ENCODE measurements at places on chromosomes 7 and 10.

GRCh38 chr10:8817299-8817698 lies 762.8 kb downstream of the GATA3 start:
- H3K27me3 ChIP-seq, result no peaks in the 10 kb centered on the region
- H3K4me3 ChIP-seq, result no peak overlapping the region
- H3K4me1 ChIP-seq, result no peaks in the 10 kb centered on the region

- H3K27ac ChIP-seq, result peak overlapping the region; percentile 74
- H3K27me3 ChIP-seq, result no peaks in the 10 kb centered on the region
- peak; percentile 27 for DNase-seq
- peaks cover 59% of the 10 kb centered on the region for H3K4me1 ChIP-seq
Measured at GRCh38 chr10:35133586-35133985, 6.9 kb downstream of the CREM start.

- H3K36me3 ChIP-seq, result peaks cover 3% of the 10 kb centered on the region
- no peak for DNase-seq
- no peak overlapping the region for H3K27ac ChIP-seq
Measured at GRCh38 chr10:24579448-24579847, 144.2 kb downstream of the ARHGAP21 start.

GRCh38 chr10:86360657-86361056 lies 5.9 kb downstream of the GRID1 start:
- no peak overlapping the region for H3K4me3 ChIP-seq
- peaks cover 15% of the 10 kb centered on the region for H3K4me1 ChIP-seq
- no peak for DNase-seq
- no peak overlapping the region for H3K27ac ChIP-seq
- peaks cover 35% of the 10 kb centered on the region for H3K27me3 ChIP-seq

GRCh38 chr7:66524738-66525137 lies 103.9 kb upstream of the KCTD7 start:
- peaks cover 2% of the 10 kb centered on the region for H3K36me3 ChIP-seq
- H3K4me3 ChIP-seq, result no peak overlapping the region
- no peak overlapping the region for H3K27ac ChIP-seq
- H3K27me3 ChIP-seq, result no peaks in the 10 kb centered on the region
- H3K4me1 ChIP-seq, result no peaks in the 10 kb centered on the region
- no peak for DNase-seq

DNA sequence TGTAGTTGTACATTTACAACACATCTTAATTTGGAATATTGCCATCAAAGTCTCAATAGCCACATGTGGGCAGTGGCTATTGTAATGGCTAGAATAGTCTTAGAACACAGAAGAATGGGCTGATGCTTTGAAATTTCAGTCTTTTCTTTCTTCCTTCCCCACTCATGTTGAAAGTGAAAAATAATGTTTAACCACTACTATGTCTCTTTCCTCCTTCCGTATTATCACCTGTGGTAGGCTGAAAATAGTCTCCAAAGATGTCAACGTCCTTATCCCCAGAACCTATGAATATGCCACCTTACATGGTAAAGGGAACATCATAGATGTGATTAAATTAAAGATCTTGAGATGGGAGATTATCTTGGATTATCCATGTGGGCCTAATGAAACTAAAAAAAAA lies 154.0 kb downstream of the SUGCT start:
- no peak overlapping the region for H3K4me3 ChIP-seq
- no peaks in the 10 kb centered on the region for H3K27me3 ChIP-seq

DNA sequence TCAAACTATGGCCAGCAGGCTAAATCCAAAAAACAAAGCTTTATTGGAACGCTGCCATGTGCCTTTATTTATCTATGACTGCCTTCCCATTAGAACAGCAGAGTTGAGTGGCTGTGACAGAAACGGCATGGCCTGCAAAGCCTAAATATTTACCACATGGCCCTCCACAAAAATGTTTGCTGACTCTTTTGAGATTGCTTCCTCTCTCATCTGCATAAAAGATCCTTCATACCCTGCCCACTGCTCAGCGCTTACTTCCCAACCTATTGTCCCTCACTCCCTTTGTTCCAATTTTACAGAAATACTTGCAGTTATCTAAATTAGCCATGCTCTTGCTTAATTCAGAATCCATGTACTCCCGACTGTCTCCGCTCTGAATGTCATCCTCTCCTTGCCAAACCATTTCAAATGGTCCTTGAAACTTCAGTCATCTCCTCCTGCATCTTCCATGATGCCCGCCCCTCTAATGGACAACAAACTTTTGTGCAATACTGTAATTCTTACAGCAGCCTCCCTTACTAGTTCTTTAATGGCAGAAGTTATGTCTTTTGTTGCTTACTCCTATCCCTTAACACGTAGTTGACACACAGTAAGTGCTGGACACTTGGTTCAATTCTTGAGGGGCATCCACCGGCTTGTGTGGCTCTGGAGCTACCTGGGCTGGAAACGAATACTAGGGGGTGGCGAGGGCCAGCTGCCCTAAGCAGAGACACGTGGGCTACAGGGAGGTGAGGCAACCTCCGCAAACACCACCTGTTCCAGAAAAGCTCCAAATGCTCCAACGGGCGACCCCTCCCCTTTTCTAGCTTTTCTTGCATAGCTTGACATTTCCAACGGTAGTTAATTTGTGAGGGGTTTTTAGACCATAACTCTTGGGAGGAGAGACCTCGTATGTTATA lies 832 bp downstream of the XRCC2 start:
- peak; percentile 22 for DNase-seq
- H3K27me3 ChIP-seq, result no peaks in the 10 kb centered on the region
- peaks cover 9% of the 10 kb centered on the region for H3K36me3 ChIP-seq
- H3K4me3 ChIP-seq, result peak overlapping the region; percentile 90
- H3K27ac ChIP-seq, result no peak overlapping the region
- H3K4me1 ChIP-seq, result peaks cover 11% of the 10 kb centered on the region

GRCh38 chr7:43314379-43315158 lies 202.1 kb downstream of the HECW1 start:
- H3K4me3 ChIP-seq, result no peak overlapping the region
- peak; percentile 60 for DNase-seq
- no peaks in the 10 kb centered on the region for H3K36me3 ChIP-seq
- peaks cover 18% of the 10 kb centered on the region for H3K4me1 ChIP-seq
- no peak overlapping the region for H3K27ac ChIP-seq
- H3K27me3 ChIP-seq, result peaks cover 4% of the 10 kb centered on the region

DNA sequence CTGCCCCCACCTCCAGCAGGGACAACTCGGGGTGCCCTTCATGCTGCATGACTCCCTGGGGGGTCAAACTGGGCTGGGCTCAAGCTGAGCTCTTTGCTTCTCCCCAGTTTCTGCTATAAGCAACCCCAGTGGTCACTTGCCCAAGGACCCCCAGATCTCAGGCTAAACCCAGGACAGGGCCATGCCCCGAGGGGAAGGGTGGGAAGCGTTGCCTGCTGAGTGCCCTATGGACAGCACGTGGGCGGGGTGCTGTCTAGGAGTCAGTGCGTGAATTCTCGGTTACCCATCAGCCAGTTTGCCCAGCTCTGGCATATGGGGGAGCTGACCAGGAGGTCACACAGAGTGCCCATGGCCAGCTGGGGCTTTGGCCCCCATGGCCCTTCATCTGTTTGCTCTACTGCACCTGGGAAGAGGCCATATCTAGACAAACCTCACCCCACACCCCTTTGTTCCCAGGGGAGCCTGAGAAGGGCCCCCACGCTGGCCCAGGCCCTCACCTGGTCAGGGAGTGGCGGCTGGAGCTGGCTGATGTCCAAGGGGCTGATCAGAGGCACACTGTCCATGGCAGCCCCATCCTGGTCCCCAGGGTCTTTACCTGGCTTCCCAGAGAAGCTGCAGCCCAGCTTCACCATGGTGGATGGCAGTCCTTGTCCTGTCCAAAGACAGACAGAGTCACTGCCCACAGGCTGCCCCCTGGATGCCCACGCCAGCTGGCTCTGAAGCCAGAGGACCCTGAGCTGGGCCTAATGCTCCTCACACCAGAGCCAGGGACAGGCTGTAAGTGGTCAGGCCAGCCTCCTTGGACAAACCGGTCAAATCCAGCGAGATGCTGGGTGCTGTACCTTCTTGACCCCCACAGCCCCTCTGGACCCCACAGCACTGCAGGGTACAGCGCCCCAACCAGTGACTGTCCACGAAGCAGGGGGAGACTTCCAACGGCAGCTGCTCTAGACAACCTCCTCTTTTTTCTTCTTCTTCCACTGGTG lies 8.0 kb downstream of the CALY start:
- H3K27ac ChIP-seq, result no peak overlapping the region
- H3K4me3 ChIP-seq, result no peak overlapping the region
- H3K4me1 ChIP-seq, result peaks cover 5% of the 10 kb centered on the region
- H3K36me3 ChIP-seq, result no peaks in the 10 kb centered on the region
- DNase-seq, result no peak

DNA sequence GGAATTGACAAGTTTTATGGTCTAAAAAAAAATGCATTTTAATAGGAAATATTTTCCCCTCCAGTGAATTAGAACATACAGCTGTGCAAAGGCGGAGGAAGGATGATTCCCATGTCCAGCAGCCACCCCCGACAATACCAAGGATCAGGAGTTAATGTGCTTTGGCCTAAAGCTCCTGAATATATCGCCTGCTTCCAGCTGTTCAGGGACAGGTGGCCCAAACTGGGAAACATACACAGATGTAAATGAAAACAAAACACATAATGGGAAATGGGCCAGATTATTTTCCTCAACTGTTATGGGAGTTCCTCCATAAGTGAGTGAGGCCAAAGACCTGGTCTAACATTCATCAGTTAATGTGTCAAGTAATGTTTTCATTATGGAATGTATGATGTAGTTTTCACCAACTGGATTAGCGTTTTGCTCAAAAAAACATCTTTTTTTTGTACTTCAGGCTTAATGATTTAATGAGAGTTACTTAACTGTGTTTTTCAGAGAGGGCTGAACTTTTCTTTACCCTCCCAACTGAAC lies 55.1 kb upstream of the LAMB1 start:
- DNase-seq, result no peak
- H3K36me3 ChIP-seq, result no peaks in the 10 kb centered on the region
- no peaks in the 10 kb centered on the region for H3K4me1 ChIP-seq

GRCh38 chr10:51421853-51422252 lies 277.5 kb downstream of the CSTF2T start:
- DNase-seq, result no peak
- no peak overlapping the region for H3K4me3 ChIP-seq
- H3K27ac ChIP-seq, result no peak overlapping the region
- H3K27me3 ChIP-seq, result peaks cover 2% of the 10 kb centered on the region
- H3K36me3 ChIP-seq, result no peaks in the 10 kb centered on the region

GRCh38 chr10:90031776-90032175 lies 330.4 kb downstream of the KIF20B start:
- DNase-seq, result no peak
- H3K27ac ChIP-seq, result no peak overlapping the region
- no peaks in the 10 kb centered on the region for H3K4me1 ChIP-seq
- H3K4me3 ChIP-seq, result no peak overlapping the region
- H3K36me3 ChIP-seq, result no peaks in the 10 kb centered on the region

DNA sequence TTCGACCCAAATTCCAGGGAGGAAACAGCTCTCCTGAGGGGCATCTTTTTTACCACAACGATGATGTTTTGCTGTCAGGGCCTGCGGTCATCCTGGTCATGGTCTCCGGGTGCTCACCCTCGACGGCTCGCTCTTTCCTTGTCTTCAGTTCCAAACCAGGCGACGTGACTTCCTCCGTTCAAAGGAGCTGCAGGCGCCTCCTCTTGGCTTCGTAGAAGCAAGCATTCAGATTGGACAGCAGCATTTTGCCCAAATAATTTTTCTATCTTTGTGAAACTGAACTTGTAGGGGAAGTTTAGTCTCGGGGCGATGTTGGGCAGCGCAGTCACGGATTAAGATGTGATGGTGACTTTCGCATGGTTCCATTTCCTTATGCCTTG lies 208.9 kb downstream of the DNAJB6 start:
- no peaks in the 10 kb centered on the region for H3K27me3 ChIP-seq
- H3K27ac ChIP-seq, result no peak overlapping the region
- H3K4me3 ChIP-seq, result no peak overlapping the region
- H3K36me3 ChIP-seq, result no peaks in the 10 kb centered on the region
- H3K4me1 ChIP-seq, result peaks cover 8% of the 10 kb centered on the region

DNA sequence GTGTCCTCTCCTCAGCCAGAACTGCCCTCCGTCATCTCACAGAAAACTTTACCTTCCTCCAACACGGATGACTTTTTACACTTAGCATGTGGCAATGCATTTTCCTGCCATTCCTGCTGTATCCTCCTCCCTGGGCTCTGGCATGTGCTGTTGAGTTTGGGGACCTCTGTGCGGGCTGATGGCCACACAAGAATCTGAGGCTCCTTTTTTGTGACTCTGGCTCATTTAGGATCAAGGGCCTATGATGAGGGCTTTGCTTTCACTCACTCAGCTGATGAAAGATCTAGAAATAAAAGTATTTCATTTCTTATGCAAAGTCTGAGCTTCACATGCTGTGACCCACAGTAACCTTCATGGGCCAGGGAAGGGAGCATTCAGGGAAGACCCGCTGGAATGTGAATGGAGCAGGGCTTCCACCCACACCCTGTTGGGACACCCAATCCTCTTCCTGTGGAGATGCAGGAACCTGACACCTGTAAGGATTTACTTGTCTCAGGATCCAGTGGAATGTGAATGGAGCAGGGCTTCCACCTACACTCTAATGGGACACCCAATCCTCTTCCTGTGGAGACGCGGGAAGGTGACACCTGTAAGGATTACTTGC lies 500.3 kb upstream of the MKI67 start:
- no peak overlapping the region for H3K27ac ChIP-seq
- H3K4me3 ChIP-seq, result no peak overlapping the region
- H3K4me1 ChIP-seq, result no peaks in the 10 kb centered on the region
- H3K36me3 ChIP-seq, result no peaks in the 10 kb centered on the region

DNA sequence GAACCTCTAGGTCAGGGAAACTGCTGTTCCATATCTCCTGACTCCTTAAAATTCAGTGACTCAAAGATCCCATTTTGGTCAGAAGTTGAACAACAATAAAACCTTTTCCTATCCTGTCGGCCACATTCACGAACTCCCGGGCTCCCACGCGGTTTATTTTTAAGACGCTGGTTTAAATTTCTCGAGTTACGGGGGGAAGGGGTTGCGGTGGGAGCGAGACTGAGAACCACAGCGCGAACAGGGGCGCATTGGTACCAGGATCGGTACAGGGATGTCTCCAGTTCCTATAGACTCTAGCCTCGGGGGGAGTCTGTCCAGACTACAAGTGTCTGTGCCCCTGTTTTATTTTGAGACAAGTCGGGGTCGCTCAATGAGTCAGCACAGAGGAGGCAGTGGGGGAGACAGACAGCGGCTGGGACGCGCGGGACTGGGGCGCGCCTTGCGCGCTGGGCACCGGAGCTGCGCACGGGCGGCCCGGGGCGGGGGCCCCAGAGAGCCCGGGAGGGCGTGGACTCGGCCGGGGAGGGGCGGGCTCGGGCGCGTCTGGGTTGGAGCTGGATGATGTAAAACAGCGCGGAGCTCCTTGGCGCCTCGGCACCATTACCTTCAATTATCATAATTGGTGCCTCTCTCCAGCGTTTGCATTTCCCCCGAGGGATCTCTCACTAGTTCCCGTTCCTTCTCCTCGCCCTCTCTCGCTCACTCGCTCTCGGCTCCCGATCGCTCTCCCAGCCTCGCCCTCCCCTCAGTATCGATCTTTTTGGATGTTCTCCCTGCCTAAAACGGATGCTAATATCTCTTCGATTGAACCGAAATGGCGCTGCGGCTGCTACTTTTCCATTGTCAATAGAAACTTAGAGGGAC lies 8.7 kb upstream of the BAMBI start:
- peaks cover 1% of the 10 kb centered on the region for H3K36me3 ChIP-seq
- peaks cover 10% of the 10 kb centered on the region for H3K4me1 ChIP-seq
- H3K27ac ChIP-seq, result no peak overlapping the region
- peaks cover 55% of the 10 kb centered on the region for H3K27me3 ChIP-seq

Measured in activated CD4-positive, alpha-beta memory T cell treated with anti-CD3 and anti-CD28 coated beads for 36 hours (primary cell).